ENCODE measurements at places on chromosomes 6 and 20.

GRCh38 chr6:6751266-6751596 is 162.7 kb downstream of the LY86 start:
- no peak for DNase-seq

- no peak for DNase-seq
These were observed 201.3 kb upstream of the BTBD3 start for GRCh38 chr20:11716239-11716944.

GRCh38 chr6:110322874-110323242 is 35.3 kb downstream of the METTL24 start:
- no peak for DNase-seq

GRCh38 chr20:32527447-32528055 is 57.6 kb downstream of the NOL4L start:
- no peak for DNase-seq

GRCh38 chr20:62227591-62227976 is 7.5 kb upstream of the HRH3 start:
- DNase-seq = no peak

- no peak for DNase-seq
These were observed 663 bp downstream of the FYN start for GRCh38 chr6:111872401-111873177.

DNA sequence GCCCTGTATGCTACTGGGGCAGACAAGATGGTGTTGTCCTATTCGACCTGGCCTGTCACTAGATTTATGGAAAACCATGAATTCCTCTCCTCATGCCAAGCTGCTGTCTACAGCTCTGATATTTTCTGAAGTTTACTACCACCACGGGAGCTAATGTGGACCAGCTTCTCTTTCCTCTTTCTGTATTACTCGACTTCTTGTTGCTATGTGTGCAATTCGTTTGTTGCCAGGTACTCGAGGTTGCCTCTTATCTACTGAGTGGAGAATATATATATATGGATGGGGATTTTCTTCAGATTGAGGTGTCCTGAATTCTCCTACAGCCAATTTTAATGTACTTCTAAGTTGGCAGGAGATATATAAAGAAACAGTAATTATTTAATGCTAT is 34.7 kb downstream of the MAN1A1 start:
- no peak for DNase-seq

DNA sequence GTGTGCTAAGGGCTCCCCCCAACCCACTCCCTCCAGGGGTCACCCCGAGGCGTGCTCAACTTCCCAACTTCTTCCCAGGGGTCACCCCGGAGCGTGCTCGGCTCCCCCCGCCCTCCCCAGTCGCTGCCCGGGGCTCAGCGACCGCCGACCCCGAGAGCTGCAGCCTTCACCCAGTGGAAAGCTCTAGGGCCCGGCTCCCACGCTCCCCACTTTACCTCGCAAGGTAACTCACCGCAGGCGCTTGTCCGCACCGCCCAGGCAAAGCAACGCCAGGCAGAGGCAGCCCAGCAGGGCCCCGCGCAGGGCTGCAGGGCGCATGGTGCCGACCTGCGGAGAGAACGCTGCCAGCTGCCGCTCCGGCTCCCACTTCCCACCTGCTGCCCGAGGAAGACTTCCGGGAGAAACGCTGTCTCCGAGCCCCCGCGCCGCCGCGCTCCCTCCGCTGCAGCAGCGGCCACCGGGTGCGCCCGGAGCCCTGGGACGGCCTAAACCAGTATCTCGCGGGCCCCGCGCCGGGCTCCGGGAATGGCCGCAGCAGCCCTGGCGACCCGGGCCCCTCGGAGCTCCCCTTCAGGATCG is 396 bp downstream of the RNASET2 start:
- DNase-seq = no peak

GRCh38 chr6:33277663-33278391 is 904 bp downstream of the B3GALT4 start:
- no peak for DNase-seq

GRCh38 chr6:144027932-144028587 is 20.0 kb upstream of the PLAGL1 start:
- no peak for DNase-seq

GRCh38 chr20:347317-347639 is 367 bp downstream of the NRSN2 start:
- no peak for DNase-seq

- no peak for DNase-seq
These were observed 223.9 kb downstream of the TSHZ2 start for GRCh38 chr20:53195876-53196610.

- no peak for DNase-seq
These were observed 175.6 kb upstream of the RNF24 start for GRCh38 chr20:4190792-4191519.

DNA sequence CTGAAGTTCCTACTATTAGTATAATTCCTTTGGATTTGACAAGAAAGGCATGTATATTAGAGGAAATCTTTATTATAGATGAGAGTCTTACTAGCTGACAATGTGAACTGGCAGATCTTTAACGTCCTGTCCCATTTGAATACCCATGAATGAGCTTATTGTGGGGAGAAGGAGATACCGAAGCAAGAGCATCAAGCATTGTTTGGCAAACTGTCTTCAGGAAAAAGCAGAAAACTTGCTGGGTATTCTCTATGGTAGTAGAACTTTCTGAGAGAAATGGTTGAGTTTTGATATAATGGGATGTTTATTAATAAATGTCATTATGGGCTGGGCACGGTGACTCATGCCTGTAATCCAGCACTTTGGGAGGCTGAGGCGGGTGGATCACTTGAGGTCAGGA is 18.3 kb downstream of the RSPO3 start:
- DNase-seq = no peak

DNA sequence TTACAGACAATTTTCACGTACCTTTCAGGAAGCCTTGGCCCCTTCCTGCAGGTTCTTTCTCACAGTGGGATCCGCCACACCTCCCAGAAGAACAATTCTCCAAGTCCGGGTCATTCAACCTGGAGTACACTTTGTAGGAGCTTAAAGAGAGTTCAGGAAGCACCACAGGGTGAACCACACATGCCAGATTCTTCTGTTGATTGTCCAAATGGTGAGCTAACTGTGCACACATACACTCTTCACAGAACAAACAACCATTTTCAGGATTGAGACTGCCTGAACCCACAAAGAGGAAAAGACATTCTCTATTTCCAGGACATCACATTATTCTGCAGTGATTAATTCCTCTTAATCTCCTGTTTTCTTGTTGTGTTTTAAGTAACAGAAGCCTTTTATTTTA is 51.0 kb downstream of the SCGN start:
- no peak for DNase-seq

- DNase-seq = no peak
These were observed 110.3 kb downstream of the CARMIL1 start for GRCh38 chr6:25389471-25389870.

DNA sequence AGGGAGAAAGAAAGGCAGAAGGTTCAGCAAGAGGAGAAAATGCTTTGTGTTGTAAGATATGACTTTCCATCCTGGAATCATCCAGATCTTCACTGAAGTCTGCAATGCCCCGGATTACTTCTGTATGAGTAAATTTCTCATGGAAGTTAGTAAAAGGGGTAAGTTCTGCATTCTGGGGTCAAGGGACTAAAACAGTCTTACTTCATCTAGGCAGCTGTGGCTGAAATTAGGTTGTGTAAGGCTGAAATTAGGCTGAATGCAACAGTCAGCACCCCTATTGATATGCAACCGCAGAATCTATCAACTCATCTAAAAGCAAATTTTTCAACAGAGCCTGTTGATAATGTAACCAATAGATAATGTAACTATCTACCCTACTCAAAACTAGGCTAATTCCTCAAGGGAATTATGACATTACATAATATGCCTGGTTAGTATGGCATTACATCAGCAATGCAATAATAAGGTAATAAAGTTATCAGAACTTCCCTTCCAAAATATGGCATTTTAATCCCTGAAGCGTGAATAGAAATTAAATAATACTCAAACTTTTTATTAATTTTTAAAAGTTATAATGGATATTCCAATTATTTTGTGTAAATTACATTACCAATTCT is 671.7 kb upstream of the CITED2 start:
- DNase-seq = no peak

- no peak for DNase-seq
These were observed 34.3 kb upstream of the POU5F1 start for GRCh38 chr6:31204751-31205145.

DNA sequence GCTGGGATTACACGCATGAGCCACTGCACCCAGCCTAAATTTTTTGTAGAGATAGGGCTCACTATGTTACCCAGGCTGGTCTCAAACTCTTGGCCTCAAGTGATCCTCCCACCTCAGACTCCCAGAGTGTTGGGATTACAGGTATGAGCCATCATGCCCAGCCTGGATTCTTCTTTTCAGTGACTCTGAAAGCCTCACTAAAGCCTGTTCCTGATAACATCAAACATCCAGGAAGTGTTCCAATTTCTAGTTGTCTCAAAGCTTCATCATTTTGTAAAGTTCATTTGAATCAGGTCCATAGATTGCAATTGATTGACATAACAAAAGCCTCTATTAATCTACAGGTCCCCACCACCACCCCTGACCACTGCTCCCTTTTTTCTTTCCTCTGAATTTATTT is 29.2 kb upstream of the CHMP4B start:
- DNase-seq = no peak

GRCh38 chr6:82248273-82248735 is 760 bp upstream of the IBTK start:
- DNase-seq = no peak

DNA sequence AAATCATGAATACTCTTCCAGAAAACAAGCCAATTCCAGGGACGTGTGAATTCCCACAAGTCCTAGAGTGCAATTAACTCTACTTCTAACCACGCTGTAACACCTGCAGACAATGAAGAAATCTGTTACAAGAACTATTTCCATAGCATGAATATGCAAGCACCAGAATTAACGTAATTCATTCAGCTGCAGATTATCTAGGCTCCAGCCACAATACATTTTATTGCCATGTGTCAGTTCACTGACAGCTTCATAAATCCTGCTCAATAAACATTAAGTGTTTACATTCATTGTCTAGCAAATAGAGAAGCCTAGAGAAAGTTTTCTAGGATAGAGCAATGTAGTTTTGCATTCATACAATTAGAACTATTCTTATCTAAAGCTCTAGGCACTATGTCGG is 1348.5 kb downstream of the GRIK2 start:
- no peak for DNase-seq

DNA sequence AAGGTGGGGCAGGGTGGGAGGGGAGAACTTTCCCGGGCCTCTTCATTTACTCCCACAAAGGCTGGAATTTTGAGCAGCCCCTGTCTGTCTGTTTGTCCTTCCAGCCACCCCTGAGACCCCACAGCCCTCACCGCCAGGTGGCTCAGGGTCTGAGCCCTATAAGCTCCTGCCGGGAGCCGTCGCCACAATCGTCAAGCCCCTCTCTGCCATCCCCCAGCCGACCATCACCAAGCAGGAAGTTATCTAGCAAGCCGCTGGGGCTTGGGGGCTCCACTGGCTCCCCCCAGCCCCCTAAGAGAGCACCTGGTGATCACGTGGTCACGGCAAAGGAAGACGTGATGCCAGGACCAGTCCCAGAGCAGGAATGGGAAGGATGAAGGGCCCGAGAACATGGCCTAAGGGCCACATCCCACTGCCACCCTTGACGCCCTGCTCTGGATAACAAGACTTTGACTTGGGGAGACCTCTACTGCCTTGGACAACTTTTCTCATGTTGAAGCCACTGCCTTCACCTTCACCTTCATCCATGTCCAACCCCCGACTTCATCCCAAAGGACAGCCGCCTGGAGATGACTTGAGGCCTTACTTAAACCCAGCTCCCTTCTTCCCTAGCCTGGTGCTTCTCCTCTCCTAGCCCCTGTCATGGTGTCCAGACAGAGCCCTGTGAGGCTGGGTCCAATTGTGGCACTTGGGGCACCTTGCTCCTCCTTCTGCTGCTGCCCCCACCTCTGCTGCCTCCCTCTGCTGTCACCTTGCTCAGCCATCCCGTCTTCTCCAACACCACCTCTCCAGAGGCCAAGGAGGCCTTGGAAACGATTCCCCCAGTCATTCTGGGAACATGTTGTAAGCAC is 46.0 kb upstream of the TTPAL start:
- DNase-seq = no peak

GRCh38 chr6:5411414-5411813 is 150.1 kb downstream of the FARS2 start:
- no peak for DNase-seq

GRCh38 chr20:36866164-36866563 is 9.8 kb upstream of the TLDC2 start:
- no peak for DNase-seq

GRCh38 chr6:16635810-16636602 is 125.3 kb downstream of the ATXN1 start:
- DNase-seq = no peak

DNA sequence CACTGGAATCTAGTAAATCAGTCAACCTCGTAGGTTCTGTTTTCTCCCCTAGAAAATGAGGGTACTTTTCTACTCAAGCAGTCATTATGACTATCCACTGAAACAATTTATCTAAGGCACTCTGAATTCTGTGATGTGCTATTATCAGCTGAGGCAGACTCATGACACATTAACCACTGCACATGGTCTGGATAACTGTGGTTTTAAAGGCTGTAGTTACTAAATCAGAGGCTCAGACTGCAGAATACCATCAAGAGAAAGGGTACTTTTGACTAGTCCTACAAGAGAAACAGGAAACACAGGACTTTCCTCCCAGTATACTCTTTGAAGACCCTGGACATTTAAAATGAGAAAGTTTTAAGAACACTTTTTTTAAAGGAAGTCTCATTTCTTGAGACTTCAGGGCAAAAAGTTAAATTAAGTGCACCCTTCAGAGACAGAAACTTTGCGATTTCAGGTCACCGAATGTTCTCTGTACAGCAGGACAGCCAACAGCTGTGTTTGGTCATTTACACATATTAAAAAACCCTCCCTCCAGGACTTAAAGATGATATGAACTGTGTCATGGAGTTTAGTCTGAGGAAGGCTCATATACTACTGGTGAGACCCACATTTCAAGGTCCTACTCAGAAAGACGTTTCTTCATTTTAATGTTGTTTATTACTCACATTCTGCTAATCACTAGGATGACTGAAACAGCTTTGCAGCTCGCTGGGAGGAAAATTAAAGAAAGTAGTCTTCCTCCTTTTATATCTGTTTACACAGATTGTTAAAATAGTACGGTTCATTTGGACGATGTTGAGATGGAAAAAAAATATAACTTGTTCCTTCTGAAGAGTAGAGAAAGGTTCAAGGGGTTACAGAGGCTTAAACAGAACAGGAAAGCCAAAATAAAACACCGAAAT is 19.9 kb downstream of the ATXN1 start:
- no peak for DNase-seq
